ENCODE measurements at places on chromosomes 4 and X.

GRCh38 chr4:185787926-185788679 is 23.9 kb downstream of the SORBS2 start:
- DNase-seq: no peak

DNA sequence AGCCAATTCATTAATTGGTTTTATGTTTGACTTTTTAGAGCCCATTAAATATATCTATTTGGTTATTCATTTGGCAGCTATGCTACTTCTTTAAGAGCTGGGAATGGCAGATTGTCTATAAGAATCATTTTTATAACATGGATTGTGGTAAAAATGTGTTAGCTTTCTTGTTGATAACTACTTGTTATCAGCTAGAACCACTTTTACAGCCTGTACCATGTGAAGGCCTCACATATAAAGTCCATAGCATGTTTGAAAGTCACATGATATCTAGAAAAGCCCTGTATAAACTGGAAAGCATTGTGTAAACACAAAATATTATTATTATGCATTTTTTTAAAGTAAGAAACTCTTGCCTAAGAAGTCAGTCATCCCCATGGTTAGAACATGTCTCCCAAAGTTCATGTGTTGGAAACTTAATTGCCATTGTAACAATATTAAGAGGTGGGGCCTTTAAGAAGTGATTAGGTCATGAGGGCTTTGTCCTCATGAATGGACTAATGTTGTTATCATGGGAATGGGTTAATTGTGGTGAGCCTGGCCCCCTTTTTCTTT is 110.9 kb upstream of the BMP2K start:
- DNase-seq: no peak

DNA sequence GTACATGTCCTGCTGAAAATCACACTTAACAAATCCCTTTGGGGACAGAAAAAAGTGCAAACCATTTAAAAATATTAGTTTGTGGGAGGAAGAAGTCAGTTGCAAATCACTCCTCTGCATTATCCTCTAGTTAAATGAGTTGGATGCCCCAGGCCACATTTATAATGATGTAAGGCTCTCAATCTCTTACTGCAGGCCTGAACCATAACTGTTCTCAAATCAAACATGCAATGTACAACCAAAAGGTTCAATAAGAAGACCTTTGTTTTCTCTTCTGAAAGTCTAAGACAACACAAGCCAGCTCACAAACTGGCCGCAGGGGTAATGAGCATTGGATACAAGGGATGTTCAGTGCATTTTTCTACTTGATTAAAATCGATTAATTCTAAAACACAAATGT is 39.7 kb downstream of the IGFBP7 start:
- DNase-seq: no peak

GRCh38 chr4:59643682-59644081 is 1556.4 kb upstream of the ADGRL3 start:
- no peak for DNase-seq

GRCh38 chr4:78552389-78553042 is 946 bp downstream of the ANXA3 start:
- no peak for DNase-seq

- DNase-seq: no peak
Measured at GRCh38 chr4:136680761-136681160, 851.5 kb downstream of the PCDH18 start.

- DNase-seq: no peak
Measured at GRCh38 chrX:140765043-140765784, 55.7 kb downstream of the LINC00632 start.

DNA sequence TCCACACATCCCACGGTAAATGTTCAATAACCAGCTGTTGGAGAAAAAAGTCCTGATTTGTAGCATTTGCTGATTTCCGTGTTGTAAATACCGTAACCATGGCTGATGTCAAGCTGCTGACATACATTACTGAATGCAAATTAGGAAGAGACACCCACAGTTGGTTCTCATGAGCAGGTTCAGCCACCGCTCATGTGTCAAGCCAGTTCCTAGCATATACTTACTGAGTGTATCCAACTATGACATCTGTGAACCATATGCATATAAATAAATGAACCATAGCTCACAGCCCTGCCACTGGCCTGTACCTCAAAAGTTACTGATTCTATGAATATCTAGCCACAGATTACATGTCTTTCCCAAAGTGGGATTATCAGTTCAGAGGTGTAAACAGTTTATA is 29.5 kb downstream of the FHDC1 start:
- DNase-seq: no peak

DNA sequence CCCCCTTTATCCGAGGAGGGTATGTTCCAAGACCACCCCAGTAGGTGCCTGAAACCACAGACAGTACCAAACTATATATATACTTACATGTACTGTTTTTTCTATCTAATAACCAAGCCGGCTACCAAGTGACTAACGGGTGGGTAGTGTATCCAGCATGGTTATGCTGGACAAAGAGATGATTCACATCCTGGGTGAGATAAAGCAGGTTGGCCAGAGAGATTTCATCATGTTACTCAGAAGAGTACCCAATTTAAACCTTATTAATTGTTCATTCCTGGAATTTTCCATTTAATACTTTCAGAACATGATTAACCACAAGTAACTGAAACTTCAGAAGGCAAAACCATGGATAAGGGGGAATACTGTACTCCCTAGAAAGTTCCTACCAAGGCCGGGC is 46.5 kb downstream of the RFC1 start:
- DNase-seq: no peak

DNA sequence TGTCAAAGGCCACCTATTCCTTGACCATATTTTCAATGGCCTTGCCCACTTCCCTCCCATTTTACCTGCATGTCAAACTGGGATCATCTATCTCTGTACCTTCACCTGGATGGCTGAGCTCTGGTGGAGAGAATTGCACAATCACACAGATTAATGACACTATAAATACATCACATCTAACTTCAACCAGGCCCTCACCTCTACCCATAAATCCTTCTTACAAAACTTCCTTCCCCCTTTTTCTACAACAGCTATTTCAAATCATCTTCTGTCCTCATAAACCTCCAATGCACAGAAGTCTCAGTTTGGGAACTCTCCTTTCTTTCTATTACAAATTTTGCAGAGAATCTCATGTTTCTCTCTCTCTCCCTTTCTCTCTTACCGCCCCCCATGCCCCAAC is 9.2 kb downstream of the PALLD start:
- DNase-seq: no peak

Measured in GM10248 (cell line).